ENCODE measurements at places on chromosomes 6 and 20. TPM values are rescaled to one million over a fixed set of nuclear protein-coding genes. Genes with fewer than 3 reads are reported as not detected.

Gene HDGFL1
- not detected for total RNA-seq

Gene OR2J3
- not detected for total RNA-seq

Gene MRAP2
- total RNA-seq, result 2.7 TPM

Gene LY6G6F
- total RNA-seq, result not detected

Gene ME1
- total RNA-seq, result 32.6 TPM

Gene LZTS3
- total RNA-seq, result 7.5 TPM

Gene GMDS
- total RNA-seq, result 9.3 TPM

Gene IMPG1
- total RNA-seq, result not detected

Measured in smooth muscle cell of the pulmonary artery (primary cell).